GM20000 (cell line): ENCODE measurements at places on chromosomes 7 and 10.

DNA sequence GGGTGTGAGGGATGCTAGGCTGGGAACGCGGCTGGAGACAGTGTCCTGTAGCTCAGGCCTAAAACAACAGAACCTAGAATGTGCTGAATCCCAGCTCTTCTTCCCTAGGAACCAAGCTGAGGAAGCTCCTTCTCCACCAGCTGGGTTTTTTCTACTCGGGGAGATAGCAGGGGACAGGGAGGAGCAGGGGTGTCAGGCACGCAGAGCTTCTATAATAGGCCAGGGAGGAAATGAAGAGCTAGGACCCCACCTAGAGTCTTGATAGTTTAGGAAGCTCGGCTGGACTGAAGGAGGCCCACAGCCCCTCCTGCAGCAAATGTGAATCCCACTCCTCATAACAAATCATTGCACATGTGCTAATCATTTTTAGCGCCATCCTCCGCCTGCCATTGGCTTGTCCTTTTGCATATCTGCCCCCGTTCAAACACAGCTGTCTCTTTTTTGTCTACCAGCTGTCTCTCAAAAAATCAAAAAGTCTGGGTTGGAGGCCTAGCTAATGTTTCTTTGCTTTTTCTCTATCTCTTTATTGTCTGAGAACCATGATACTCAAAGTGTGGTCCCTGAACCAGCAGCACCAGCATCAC is 24.1 kb upstream of the FAM180A start:
- no peak for DNase-seq

DNA sequence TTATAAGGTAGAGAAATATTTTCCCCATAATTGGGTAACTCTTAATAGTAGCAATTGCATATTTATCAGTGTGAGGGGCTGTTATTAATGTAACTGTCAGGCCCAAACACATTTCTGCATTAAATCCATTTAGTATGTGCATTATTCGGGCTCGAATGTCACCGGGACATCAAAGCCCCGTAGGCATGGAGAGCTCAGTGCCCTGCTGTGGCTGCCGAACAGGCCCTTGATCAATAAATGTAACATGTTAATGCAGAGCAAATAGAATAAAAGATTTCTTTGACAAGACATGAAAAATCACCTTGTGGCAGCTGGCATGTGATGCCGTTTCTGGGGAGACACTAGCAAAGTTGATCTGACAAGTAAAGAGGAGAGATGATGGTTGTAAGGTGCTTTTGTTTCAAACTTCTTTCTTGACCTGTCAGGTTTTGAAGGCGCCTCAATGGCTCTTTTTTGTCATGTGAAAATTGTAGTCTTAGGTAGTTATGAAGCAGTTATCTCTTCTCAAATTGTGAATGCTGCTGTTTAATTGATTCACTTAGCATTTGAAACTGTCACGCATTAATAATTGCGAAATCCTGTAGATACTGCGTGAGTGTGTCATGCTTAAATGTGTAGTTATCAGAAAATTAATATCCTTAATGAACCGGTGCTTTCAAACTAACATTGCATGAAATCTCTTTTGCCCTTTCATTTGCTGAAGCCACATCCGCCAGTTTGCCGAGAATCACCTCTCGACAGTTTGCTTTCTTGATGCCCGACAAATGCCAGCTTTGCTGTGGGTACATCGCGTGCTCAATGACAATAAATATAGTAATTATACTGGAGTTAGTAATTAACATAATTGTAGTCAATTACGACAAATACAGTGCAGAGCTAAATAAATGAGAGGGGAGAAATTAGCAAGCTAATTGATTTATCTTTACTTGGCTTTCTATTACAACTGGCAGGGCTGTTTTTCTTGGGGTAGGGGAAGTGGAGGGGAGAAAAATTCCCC is 19.5 kb downstream of the LRMDA start:
- DNase-seq, result no peak

GRCh38 chr7:3897430-3898372 is 596.6 kb downstream of the SDK1 start:
- DNase-seq, result peak; percentile 49

DNA sequence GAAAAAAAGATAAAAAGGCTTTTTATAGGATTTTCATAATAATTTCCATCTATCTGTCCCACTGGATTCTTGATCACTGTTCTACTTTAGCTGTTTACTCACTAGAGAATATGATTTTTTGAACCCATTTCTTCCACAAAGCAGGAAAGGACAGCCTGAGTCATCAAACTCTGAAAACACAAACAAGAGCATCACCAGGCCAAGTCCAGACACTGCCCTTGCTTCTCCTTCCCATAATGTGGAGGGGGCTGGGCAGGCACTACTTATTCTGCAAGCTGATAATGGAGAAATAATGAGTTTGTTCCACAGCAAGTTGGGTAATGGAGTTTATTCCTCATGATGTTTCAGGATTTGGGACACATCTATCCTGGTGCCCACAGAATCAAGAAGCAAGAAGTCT is 13.0 kb upstream of the KCNIP2 start:
- DNase-seq, result no peak
